Activated CD8-positive, alpha-beta memory T cell treated with anti-CD3 and anti-CD28 coated beads for 1 hour (primary cell): ENCODE measurements at places on chromosomes 4 and X.

DNA sequence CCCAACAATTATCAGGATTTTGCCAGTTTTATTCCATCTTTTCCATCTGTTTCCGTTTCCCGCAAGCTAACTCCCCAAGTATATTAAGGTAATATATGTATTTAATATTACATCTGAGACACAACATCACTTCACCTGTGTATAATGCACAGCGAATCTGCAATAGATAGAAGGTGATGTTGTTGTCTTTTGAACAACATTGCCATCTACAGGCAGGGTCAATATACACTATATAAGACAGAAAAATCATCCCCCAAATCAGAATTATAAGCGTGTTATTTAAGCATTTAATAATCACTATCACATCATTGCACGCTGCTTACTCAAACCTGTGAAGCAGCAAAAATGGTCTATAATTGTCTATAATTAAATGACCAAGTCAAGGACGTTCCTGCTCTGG lies 1115.5 kb downstream of the NLGN4X start:
- DNase-seq = no peak

DNA sequence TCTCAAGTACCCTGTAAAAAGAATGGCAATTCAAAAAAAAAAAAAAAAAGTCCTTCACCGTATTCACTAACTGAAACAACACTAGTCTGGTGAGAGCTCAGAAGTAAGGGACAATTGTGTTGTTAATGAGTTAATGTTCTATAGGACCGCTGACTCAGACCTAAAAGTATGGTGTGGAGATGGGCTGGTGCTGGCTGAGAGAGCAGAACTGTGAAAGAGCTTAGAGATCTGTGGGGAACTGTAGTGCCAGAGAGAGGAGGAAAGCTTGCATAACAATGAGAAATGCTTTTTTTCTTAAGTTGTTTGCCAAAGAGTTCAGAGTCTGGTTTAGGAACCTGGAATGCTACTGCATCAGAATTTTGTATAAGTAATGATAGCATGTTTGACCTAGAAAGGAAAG lies 65.1 kb downstream of the LHFPL1 start:
- DNase-seq = no peak

DNA sequence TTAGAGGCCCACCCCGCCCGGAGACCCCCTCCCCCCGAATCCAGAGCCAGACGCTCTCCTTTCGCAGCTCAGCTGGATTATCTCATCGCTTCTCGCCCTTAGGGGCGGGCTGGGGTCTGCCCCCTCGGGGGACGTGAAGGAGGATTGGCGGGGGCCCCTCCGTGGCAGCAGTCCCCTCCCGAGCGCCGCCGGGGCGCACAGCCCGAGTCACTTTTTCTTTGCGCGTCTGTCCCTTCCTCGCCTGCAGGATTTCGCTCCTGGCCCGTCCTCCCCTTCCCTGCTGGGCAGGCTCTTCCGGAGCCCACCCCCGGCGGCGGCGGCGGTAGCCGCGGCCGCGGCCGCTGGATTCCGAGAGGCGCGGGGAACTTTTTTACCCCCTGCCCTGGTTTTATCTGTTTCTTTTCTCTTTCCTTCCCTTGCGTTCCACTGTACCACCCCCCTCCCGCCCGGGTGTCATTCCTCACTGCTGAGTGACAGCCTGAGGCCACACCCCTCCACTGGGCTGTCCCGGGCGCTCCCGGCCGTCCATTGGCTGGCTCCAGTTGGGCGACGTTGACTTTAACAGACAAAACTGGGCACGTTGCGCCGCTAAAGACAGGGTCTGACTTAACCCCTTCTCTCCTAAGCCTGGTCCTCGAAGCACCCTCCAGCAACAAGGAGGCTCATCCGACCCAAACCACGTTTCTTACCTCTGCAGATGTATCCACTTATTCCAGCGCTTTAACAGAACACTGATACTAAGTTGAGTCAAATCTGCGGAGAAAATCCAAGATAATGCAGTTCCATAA lies 492 bp upstream of the NKX3-2 start:
- no peak for DNase-seq

DNA sequence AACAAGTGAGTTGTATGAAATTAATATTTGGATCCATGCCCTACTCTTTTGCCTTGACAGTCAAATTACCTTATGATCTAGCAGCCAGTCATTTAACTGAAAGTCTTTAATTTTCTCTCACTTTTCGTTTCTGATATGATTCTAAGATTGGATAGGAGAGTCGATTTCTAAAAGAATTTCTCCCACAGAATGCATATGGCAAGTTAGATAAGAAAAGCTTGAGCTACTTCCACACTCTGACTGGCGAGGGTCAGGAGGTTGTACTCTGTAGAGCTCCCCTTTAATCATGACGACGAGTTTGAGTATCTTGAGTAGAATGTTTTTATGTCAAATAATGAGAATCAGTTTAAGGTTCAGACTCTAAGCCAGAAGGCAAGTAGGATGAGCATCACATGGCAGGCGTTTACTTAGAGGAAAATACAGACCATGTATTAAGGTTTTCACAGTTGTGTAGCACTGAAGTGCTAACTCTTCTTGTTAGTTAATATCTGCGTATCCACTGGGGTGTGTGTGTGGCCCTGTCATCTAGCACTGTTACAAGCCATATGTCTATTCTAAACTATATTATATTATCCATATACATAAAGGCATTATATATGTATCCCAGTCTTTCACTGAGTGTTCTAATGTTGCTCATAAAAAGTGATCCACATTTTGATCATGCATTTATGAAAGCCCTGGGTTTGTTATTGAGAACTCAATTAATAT lies 37.8 kb downstream of the LRP2BP start:
- DNase-seq = no peak

GRCh38 chrX:49884290-49884862 lies 5.1 kb downstream of the USP27X start:
- DNase-seq = no peak

DNA sequence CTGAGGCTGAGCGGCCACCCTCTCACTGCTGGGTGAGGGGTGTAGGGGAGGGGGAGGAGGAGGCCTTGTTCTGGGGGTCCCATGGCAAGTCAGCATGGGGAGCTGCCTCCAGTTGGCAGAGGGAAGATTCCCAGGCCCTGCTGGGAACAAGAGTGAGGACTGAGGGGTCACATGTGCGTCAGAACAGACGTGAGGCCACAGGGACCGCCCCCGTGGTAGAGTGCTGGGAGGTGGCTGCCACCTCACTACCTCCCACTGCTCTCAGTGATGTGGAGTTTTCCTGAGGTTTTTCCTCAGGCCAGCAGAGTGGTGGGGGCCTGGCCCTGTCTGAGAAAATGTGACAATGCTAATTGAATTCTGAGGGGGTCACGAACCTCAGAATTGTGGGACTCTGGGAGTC lies 568 bp downstream of the MAGEC1 start:
- DNase-seq = no peak

GRCh38 chr4:13548059-13548983 lies 4.0 kb upstream of the NKX3-2 start:
- no peak for DNase-seq

DNA sequence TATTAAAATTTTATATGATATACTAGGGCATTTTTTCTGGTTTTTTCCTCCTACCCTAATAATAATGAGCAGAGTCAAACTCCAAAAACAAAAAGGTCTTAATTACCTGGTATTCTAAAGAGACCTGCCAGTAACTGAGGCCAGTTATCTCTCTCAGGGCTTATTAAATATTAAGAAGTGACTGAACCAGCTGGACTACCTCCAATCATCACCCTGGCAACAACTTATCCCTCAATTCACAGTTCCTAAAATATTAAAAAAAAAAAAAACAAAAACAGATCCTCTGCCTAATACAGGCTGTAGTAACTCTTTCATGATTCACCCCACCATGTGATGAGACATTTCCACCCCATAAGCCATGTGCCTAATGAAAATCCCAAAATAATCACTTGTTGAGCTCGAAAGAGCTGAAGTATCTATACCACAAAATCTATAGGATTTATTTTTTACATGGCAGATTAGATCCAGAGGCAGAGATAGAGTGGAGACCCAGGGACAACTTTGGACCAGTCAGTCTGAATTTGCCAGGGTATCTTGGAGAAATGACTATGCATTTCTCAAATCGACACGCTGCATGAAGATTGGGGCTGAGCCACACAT lies 698.0 kb downstream of the FAT4 start:
- no peak for DNase-seq

- DNase-seq = no peak
Observed at GRCh38 chr4:64582492-64582891, 173.2 kb upstream of the TECRL start.

DNA sequence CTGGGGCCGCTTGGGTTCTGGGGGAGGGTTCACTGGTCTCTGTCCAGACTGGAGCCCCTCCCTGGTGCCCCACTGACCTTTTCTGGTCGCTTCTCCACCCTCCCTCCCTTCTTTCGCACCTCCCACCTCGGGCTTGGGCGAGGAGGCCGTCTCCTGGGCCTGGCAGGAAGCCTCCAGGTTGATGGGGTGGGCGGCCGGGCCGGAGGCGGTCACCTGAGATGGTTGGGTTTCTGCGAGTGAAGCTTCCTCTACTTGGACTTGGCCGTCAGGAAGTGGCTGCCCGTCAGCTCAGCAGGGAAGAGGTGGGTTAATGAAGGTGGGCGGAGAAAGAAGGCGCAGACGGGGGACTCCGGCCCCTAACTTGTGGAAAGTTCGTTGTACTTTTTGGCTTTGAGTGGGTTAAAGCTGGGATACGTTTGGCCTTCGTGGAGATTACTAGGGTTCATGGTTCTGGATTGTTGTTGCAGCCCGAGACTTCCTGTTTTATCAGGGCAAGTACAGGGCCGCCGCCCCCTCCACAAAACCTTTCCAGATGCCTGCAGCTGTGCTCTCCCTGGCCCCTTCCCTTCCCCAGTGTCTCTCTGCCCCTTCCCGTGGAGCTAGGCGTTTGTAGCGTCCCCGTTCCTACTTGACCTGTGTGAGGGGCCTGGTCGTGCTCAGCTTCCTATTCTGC lies 1.2 kb downstream of the AKAP17A start:
- DNase-seq = no peak

- no peak for DNase-seq
Observed at GRCh38 chr4:47899639-47900038, 14.7 kb downstream of the NFXL1 start.

DNA sequence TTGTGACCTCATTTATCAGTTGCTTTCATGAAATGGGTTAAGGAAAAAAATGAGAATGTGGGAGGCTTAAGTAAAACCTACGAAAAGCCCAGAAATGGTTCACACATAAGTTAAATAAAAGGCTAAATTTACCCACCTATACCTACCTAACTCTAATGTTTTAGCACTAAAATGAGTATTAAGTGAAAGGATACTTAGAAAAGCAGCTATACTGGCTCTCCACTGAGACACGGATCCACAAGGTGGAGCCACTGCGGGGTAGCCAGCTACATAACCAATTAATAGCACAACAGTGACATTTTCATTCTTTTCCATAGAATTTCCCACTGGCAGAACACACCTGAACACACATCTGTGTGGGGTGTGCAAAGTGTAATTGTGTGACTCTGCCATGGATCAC lies 101.9 kb downstream of the MAML3 start:
- DNase-seq = no peak

DNA sequence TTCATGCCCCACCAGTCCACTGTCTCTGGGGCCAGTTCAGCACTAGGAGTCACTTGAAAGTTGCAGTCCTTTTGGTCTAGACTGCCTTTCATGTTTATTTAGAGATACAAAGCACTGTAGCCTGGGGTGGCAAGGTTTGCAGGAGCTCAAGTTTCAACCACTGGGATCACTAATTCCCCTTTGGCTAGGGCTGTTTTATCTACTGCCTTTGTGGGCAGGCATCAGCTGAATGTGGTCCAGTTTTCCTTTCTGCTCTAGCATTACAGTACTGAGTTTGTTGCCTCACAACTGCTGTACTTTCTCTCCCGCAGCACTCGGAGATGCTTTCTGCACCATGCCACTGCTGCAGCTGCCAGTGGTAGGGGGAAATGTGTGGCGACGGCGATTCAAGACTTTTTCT lies 222.3 kb upstream of the HDX start:
- no peak for DNase-seq

DNA sequence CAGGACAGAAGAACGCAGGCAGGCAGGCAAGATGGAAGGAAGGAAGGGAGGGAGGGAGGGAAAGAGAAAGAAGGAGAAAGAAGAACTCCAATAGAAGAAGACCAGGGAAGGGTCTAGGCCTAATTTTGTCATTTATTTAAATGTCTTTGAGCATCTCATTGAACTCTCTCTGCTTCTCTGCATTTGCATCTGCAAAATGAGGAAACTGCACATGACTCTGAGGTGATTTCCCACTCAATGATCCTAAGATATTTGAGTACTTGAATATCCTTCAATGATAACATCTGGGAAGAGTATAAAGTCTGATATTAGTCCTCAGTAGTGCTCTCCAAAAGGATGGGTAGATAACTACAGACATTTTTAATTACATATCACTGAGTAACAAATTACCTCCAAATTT lies 33.1 kb upstream of the RBPJ start:
- DNase-seq = no peak

DNA sequence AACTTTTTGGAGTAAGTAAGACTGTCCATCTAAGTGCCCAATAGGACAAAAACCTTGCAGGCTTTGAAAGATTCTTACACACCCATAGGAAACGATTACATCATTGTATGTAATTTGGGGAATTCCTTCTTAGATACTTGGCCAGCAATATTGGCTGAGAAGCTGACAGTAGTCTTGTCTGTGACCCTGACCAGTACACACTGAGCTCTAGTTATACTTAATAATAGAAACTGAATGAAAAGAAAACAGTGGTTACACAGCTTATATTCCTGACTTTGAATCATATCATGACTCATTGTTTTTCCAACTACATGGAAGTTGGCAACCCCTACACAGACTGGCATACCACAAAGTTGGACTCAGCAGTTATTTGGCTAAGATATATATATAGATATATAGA lies 7.1 kb upstream of the TLR2 start:
- no peak for DNase-seq

DNA sequence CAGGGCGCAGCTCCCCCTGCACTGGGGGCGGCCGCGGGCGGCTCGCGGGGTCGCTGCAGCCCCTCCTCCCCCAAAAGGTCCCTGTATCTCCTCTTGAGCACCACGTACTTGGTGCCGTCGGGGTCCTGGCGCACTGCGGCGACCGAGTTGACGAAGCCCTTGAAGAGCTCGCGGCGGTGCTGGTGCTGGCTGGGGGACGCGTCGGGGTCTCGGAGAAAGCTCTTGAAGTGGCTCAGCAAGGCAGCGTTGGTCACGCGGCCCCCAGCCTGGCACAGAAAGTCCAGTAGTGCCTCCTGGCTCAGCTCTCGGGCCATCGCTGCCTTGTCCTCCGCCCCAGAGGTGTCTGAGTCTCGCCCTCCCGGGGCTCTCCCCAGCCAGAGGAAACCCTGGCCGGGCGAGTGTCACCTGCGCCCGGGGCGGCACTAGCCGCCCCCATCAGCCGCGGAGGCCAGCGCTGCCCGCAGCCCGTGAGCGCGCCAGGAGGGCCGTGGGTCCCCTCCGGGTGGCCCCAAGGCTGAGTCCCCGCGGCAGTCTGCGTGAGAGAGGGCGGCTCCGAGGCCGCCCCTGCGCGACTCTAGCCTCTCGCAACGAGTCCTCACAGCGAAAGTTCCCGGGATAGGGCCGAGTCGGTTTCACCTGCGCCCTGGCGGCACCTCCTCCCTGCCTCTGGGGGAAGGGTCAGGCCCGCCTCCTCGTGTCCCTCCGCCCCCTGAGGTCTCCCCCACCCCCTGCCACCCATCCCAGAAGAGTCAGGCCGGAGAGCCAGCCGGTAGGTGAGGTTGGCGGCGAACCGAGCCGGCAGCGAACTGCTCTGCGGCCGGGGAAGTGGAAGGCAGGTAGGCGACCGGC lies at the start of gene SOWAHB:
Gene SOWAHB, minus strand, starts transcription at position 609 of the 849 bp plus-strand sequence. Its CDS starts 295 bp downstream, at position 314.
- no peak for DNase-seq

GRCh38 chrX:118901991-118902390 lies 72.4 kb upstream of the LONRF3 start:
- no peak for DNase-seq

GRCh38 chr4:74953647-74954046 lies 20.7 kb downstream of the PARM1 start:
- no peak for DNase-seq
